Inflammatory macrophage treated with lipopolysaccharide for 4 hours (primary cell): ENCODE measurements at places on chromosomes 16 and 17.

GRCh38 chr17:38798614-38799500 is 499 bp downstream of the PIP4K2B start:
- DNase-seq, result no peak

DNA sequence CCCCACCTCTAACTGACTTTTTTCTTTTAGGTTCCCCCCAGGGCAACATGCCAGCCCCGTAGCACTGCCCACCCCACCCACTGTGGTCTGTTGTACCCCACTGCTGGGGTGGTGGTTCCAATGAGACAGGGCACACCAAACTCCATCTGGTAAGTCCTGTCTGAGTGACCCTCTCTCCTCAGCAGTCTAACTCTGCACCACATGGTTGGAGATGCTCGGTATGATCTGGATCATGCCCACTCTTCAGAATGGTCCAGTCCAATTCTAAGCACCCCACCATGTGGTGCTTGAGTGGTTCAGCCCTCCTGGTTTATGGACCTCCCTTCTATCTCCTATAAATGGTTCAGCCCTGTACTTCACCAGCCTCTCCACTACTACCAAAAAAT is 5.9 kb downstream of the KDM6B start:
- DNase-seq, result peak; percentile 36

DNA sequence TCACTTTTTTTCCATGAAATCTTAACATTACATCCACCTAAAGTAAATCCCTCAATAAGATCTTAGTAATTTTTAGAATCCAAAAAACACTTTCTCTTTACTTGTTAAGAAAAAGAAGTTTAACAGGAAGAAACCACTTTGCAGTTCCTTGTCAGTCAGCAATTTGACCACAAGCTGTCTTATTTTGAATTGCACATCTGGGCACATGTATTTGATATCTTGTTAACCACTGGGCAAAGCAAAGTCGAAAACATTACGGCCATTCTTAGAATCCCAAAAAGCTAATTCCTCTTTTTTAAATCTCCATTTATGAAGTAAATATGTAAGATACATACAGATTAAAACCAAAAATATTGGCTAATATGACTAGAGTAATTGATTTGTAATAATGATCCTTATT is 1.1 kb downstream of the ABCA10 start:
- peak; percentile 47 for DNase-seq

- no peak for DNase-seq
Measured at GRCh38 chr17:45451131-45451530, 18.5 kb upstream of the ARHGAP27 start.

- no peak for DNase-seq
Measured at GRCh38 chr16:85552980-85553435, 60.1 kb upstream of the GSE1 start.

DNA sequence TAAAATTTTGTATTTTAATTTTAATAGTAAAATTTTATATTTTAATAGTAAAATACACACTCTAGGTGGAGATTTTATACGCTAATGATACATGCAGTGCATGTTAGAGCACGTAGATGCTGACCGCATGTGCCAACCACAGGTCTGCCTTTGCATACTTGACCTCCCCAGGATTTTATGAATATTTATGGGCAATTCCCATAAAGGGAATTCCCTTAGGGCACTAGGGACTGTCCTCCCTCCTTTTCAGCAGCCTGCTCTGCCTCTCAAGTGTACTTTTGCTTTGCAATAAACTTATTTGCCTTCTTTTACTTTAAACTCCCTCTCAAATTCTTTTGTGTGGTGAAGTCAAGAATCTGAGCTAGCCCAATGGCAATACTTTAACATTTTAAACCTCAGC is 217.7 kb upstream of the CDH8 start:
- no peak for DNase-seq
